ENCODE measurements at places on chromosomes 16 and 17. TPM values are rescaled to one million over a fixed set of nuclear protein-coding genes. Genes with fewer than 3 reads are reported as not detected.

The TSPOAP1 gene
- polyA plus RNA-seq = 5.3 TPM

The ZPBP2 gene
- not detected for polyA plus RNA-seq

The MRPL28 gene
- 70.4 TPM for polyA plus RNA-seq

The PPY gene
- not detected for polyA plus RNA-seq

The TBC1D3G gene
- polyA plus RNA-seq = not detected

The RASL10B gene
- polyA plus RNA-seq = 5.6 TPM

The SCNN1B gene
- polyA plus RNA-seq = 9.4 TPM

The MYLK3 gene
- 0.01 TPM for polyA plus RNA-seq

The CES3 gene
- polyA plus RNA-seq = 2.2 TPM

The TMEM94 gene
- 63.5 TPM for polyA plus RNA-seq

The SNAI3 gene
- 0.45 TPM for polyA plus RNA-seq

The TP53TG3B gene
- 0.10 TPM for polyA plus RNA-seq

The KIFC3 gene
- polyA plus RNA-seq = 31.6 TPM

The CDT1 gene
- polyA plus RNA-seq = 0.60 TPM

The ZG16 gene
- 0.97 TPM for polyA plus RNA-seq

The KRT40 gene
- not detected for polyA plus RNA-seq

The OR1A1 gene
- not detected for polyA plus RNA-seq

The LDHD gene
- 25.6 TPM for polyA plus RNA-seq

The CACNA1H gene
- polyA plus RNA-seq = 11.9 TPM

The FLYWCH2 gene
- 43.1 TPM for polyA plus RNA-seq

The CTRB1 gene
- polyA plus RNA-seq = 25,796 TPM

The DNAI2 gene
- not detected for polyA plus RNA-seq

The BRICD5 gene
- polyA plus RNA-seq = 3.3 TPM

The TMEM106A gene
- 3.6 TPM for polyA plus RNA-seq

The NPW gene
- 0.68 TPM for polyA plus RNA-seq

The MPV17L gene
- 12.7 TPM for polyA plus RNA-seq

The CMTM4 gene
- 16.2 TPM for polyA plus RNA-seq

The ABCA9 gene
- 1.8 TPM for polyA plus RNA-seq

The TPSG1 gene
- polyA plus RNA-seq = 0.15 TPM

The IRX5 gene
- polyA plus RNA-seq = 0.24 TPM

The MRM1 gene
- polyA plus RNA-seq = 3.3 TPM

The CD300LB gene
- 0.70 TPM for polyA plus RNA-seq

The TBC1D3C gene
- polyA plus RNA-seq = not detected

The CCL13 gene
- polyA plus RNA-seq = 6.8 TPM

The CDH3 gene
- 1.4 TPM for polyA plus RNA-seq

The CCDC154 gene
- polyA plus RNA-seq = 0.55 TPM

The ERCC4 gene
- 1.3 TPM for polyA plus RNA-seq

The B4GALNT2 gene
- polyA plus RNA-seq = not detected

The MEIOC gene
- polyA plus RNA-seq = 0.11 TPM

All from adipose tissue (tissue), 3 donors.